ENCODE measurements at places on chromosomes 3 and 15.

DNA sequence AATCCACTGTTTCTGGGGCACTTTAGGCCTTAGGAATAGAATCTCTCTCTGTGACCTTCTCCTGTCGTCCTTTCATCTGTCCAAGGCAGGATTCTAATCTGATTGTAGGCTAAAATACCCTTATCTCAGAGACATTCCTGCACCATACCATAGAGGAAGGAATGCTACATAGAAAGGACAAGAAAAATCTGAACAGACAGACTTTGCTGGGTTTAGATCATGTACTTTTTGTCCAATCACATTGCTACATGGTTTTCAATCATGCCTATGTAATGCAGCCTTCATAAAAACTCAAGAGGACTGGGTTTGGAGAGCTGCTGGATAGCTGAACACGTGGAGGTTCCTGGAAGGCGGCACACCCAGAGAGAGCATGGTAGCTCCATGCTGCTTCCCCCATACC lies 378.5 kb upstream of the SEMA6D start:
- DNase-seq, result no peak

DNA sequence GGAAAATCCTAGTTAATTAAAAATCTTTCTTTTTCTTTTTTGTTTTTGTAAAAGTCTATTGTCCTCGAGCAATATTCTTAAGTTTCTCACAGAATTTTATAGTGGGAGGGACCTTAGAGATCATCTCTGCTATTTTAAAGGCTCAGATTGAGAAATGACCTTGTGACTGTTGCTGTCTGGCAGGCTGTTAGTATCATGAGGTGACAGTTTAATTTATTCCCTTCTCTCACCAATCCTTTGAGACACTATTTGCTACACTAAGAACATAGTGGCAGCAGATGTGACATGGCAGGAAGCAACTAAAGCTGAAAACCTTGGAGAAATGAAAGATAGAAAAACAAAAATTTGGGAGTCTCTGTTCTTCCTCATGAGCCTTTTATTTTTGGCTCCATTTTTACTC lies 24.9 kb downstream of the APPL1 start:
- DNase-seq, result no peak

DNA sequence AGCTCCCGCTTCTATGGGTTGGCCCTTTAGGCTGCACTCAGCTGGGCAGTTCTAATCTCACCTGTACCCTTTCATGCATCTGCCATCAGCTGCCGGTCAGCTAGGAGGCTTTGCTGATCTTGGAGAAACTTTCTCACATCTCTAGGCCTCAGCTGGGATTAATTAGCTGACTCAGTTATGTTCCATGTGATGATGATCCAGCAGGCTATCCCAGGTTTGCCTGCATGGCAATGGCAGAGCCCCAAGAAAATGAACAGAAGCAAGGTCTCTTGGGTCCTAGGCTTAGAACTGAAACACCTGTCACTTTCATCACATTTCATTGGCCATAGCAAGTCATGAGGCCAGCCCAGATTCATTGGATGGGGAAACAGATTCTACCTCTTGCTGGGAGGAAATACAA lies 304.6 kb upstream of the TBC1D5 start:
- DNase-seq, result no peak

DNA sequence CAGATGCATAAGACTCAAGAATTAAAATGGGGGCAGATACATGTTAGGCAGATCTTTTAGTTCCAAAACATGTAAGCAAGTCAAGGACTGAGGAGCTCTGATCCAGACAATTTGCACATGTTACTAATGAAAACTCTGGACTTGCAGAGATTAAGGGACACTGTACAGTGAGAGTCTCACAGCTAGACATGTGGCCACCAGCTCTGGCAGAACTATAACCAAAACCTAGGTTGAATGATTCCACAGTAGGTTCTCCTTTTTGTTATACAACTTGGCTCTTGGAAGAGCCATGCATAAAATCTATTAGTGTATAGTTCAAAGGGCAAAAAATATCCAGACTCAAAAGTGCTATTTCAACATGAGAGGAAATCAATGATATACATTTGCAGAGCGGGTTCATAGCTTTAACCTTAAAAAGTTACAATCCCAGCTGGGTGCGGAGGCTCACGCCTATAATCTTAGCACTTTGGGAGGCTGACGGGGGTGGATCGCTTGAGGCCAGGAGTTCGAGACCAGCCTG lies 61.8 kb downstream of the SETD2 start:
- DNase-seq, result no peak

GRCh38 chr15:95559875-95560394 lies 770.6 kb upstream of the NR2F2 start:
- no peak for DNase-seq

- no peak for DNase-seq
Observed at GRCh38 chr3:154795582-154795981, 284.5 kb upstream of the MME start.

- DNase-seq, result no peak
Observed at GRCh38 chr3:38617137-38617536, 32.4 kb downstream of the SCN5A start.

DNA sequence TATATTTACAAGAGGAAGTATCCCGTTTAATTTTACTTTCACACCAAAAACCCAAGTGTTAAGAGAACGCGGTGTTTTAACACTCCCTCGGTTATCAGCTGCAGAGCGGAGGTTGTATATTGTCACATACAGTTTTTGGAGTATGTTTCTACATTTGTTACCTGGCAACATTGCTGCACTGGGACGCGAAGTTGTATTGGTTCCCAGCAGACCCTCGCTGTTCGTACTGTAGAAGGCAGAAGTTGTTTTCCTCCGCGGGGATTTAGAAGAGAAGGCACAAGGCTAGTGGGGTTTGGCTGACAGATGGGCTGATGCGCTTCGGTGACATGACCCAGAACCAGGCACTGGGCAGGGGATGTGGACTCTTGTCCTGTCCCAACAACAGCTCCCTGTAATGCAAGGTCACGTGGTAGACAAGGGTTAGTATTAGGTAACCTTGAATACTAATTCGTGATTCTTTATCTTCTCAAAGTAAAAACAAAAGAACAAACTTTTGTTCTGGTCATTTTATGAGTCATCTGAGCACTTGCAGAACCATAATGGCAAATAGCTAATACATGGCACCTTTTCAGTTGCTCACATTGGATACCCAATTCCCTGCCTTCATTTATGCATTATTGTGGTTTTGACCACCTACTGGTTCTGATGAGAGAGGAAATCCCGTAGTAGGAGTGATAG lies 230.4 kb upstream of the BHLHE40 start:
- no peak for DNase-seq

DNA sequence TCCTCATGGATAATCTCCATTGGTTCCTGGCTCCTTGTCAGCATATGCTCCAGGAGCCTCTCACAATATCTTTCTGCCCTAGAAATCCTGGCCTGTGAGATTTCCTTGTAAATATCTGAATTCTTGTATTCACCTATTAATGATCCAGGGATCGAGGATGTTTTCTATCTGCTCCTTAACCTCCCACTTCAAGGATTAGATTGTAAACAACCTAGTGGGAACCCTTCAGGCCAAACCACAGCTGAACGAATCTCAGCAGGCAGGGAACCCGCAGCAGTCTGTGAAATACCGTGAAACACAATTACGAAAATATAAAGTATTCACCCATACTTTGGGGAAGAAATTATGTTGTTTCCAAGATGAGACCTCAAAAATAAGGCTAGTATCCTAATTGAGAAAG lies 215.9 kb downstream of the TIGIT start:
- no peak for DNase-seq

DNA sequence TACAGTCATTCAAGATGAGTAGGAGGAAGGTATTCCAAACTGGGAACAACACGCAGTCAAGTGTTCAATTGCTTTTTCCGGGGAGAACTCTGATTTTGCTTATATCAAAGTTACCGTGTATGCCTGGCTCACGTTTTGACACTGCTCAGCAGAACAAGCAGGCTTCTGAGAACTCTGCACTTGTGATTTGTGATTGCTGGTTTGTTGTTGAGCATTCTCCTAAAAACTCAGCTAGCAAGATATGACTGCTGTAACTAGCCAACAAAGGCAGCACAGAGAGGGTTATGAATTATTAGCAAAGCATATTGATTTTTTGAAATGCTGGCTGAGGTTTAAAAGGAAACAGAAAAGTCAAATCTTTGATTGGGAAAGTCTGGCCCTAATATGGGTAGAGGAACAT lies 151.7 kb downstream of the ZPLD1 start:
- no peak for DNase-seq

- DNase-seq, result no peak
Observed at GRCh38 chr15:66774001-66774814, 72.2 kb downstream of the SMAD6 start.

DNA sequence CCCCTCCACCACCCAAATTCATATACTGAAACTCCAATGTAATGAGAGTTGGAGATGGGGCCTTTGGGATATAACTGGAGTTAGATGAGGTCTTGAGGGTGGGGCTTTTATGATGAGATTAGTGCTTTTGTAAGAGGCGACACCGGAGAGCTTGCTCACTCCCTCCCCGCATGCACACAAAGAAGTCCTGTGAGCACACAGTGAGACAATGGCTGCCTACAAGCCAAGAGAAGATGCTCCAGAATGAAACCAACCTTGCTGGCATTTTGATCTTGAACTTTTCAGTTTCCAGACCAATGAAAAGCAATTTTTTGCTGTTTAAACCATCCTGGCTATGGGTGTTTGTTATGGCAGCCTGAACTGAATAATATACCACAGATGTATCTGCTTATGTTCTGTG lies 109.0 kb downstream of the SAMMSON start:
- DNase-seq, result no peak

DNA sequence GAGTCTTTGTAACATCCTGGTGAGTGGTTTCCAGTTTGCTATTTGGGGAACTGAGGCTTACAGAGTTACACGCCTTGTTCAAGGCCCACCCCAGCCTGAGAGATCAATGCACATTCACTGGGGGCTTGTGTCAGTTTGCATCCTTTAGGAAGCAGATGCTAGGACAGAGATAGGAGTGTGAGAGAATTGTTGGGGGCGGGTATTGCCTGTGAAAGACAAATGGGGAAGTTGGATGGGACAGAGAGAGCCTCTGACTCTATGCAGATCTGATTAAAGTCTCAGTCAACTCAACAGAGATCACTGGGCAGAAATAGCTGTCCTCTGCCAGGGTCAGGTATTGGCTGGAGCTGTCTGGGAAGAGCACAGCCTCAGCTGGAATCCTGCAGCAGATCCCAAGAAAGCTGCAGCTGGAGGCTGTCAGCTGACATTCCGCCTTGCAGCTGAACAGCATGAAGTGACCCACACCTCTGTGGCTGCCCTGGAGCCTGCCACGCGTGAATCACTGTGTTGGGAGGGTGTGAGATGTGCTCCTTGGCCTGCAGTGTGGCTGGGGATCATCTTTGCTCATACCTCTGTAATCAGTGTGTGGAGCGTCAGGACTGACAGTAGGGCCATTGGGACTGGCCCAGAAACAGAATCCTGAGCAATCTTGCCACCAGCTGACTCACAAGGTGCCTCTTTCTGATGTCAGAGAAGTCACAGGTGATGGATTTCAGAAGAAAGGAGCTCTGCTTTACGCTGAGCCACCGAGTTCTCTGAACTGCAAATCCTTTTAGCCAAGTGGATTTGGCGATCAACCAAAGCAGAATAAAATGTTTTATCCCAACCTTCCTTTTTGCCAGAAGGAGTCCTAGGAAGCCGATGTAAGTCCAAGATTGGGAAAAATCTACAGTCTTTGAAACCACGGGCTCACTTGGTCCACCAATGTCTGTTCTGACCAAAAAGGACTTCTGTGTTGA lies 284.1 kb upstream of the LRRFIP2 start:
- no peak for DNase-seq

- no peak for DNase-seq
Observed at GRCh38 chr3:38630606-38631005, 18.9 kb downstream of the SCN5A start.

DNA sequence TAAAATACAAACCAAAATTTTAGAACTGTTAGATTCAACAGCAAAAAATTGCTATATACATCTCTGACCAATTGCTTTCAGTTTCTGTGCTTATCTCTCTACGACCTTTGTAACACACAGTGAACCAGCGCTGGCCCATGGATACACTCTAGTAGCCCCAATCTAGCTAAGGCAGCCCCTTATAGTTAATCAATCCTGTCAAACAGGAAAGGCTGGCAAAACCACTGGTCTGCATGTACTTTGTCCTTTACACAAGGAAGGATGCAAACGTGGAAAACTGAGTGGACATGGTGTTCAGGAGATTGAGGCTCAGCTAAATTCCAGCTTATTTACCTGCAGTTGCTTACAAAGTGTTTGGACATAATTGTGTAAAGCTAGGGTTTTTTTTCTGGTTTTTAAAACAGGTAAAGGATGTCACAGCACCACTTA lies 25.9 kb downstream of the ADGRG7 start:
- DNase-seq, result no peak

GRCh38 chr15:66144978-66145725 lies 108.4 kb downstream of the MEGF11 start:
- DNase-seq, result no peak

GRCh38 chr3:19662486-19662885 lies 271.5 kb downstream of the EFHB start:
- DNase-seq, result no peak

DNA sequence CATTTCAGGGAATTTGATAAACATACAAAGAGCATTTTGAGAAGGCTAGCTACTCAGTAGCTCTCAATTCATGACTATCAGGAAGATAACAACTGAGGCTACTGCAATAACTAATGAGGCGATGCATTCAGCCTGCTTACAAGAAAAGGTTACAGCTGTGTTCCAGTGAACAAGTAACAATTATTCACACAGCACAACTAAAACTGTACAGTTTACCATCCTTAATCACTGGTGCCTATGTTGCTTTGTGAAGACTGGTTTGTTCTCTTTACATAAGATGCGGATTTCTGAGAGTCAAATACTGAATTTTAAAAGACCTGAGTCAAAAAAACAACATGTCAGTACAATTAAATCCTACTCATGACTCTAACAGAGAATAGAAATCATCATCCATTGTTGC lies 526.3 kb downstream of the OTOL1 start:
- no peak for DNase-seq

Data from stimulated activated CD4-positive, alpha-beta T cell treated with anti-CD3 and anti-CD28 coated beads, Interleukin-15, amount 100 ng/mL, for 1 hour (primary cell).